Panc1 (cell line): ENCODE measurements at places on chromosomes 2 and 18.

DNA sequence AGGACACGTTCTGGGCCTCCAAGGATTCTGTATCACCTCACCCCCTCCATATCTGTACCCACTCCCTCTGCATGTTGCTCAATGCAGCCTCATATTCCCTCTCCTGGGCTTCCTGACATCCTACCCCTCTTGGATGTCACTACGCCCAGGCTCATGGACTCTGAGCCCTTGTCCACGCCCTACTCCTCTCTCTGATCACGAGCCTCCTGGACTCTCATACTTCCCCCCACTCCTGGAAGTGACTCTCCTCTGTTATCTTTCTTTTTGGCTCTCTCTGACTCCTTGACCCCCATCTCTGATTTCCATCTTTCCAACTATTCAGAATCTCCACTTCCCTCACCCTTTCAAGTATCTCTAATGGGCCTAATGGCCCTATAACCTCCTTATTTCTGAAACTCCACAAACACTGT lies 2.1 kb downstream of the TMEM198 start:
- no peak for DNase-seq

DNA sequence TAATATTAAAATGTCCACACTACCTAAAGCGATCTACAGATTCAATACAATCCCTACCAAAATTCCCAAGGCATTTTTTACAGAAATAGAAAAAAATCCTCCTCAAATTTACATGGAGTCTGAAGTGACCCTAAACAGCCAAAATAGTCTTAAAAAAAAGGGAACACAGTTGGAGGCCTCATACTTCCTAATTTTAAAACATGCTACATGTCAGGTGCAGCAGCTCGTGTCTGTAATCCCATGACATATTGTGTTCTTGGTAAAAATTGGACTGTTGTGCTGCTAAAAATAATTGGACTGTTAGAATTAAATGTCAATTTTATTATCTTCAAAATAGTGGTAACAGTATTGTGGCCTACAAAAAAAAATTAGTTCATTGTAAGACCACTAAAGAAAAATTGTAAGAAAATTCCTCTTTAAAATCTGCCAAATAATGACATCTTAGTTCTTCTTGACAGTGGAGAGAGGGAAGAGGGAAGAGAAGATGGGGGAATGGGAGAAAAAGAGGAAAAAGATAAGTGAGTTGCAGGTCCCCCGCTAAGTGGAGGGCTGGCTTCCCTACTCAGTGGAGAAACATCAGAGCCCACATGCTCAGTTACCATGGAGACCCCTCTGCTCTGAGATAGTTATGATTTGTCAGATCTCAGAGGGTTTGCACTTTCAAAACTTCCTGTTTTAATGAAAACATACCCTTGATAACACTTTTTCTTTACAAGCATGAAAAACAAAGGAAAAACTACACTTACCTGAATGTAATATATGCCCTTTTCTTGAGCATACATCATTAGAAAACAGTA lies 46.5 kb downstream of the UNC50 start:
- DNase-seq: no peak

GRCh38 chr2:201059961-201060755 lies 11.3 kb downstream of the HYCC2 start:
- DNase-seq: no peak

DNA sequence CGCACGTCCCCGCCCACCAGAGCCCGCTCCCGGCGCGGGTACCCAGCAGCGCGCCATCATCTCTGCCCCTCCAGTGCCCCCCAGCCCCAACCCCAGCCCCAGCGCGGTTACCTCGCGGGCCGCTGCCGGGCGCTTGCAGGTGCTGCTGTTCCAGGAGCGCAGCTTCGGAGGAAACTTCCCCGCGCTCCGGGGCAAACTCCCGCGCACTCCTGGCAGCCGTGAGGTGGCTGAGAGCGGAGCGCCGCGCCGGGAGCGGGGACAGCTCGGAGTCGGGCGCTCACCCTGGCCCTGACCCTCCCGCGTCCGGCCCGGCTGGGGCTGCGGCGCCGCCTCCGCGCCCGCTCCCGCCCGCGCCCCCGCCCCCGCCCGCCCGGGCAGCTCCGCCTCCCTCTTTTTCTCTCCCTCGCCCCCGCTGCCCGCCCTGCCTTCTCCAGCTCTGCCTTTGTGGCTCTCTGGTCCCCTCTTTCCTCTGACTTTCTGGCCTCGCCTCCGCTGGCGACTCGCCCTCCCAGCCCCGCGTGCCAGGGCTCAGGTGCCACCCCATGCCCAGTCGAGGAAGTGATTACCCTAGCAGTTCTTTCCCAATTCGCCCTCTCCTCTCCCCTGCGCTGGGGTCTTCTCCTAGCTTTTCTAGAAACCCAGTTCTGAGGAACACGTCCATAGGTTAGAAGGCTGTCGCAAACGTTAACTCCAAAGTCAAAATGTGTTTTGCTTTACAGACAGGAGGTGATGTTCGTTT lies at the start of gene CHST9:
TSS of gene CHST9 (minus strand) at position 284 of the 739 bp plus-strand sequence. CDS start 42,499 bp downstream, outside the sequence.
- DNase-seq: no peak

- no peak for DNase-seq
Measured at GRCh38 chr2:190996338-190996946, 17.5 kb downstream of the STAT1 start.

DNA sequence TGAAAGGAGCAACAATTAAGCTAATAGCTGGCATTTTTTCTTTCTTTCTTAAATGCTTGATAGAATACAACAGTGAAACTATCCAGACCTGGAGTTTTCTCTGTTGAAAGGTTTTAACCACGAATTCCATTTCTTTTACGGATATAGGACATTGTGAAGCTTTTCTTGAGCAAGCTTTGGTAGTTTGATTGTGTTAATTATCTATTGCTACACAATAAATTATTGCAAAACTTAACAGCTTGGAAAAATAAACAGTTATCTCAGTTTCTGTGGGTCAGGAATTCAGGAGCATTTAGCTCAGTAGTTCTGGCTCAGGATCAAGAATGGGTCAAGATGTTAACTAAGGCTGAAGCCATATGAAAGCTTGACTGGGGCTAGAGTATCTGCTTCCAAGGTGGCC lies 11.7 kb downstream of the PHOSPHO2 start:
- no peak for DNase-seq

DNA sequence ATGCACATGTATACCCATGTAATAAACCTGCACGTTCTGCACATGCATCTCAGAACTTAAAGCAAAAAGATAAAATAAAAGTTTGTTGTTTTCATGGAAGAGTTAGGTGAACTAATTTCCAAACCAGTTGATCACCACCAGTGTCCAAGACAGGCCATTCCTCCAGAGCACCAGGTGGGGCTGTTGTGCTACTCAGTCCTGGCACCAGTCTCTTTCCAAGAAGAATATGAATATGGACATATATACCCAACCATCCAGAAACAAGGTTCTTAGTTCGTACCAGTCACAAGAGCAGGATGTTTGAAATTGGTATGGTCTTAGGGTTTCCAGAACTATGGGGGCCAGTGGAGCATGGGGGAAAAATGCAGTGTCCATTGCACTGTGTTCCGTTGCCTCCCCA lies 17.2 kb upstream of the TNP1 start:
- DNase-seq: no peak

DNA sequence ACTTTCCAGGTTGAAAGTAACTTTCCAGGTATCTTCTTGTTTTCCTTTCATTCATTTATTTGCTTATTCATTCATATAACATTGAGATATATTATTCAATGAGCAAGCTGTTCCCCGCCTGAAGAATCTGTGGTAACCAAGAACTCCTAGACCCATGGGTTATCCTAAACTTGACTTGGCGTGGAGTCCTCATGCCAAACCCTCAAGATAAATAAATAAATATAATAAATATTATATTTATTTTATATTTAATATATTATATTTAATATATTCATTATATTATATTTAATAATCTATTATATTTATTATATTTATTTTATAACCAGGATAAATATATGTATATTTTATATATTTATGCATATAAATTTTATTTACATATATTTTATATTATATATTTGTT lies 674.8 kb downstream of the SUCLG1 start:
- no peak for DNase-seq

- DNase-seq: no peak
Measured at GRCh38 chr2:240131941-240132650, 4.0 kb downstream of the COPS9 start.

DNA sequence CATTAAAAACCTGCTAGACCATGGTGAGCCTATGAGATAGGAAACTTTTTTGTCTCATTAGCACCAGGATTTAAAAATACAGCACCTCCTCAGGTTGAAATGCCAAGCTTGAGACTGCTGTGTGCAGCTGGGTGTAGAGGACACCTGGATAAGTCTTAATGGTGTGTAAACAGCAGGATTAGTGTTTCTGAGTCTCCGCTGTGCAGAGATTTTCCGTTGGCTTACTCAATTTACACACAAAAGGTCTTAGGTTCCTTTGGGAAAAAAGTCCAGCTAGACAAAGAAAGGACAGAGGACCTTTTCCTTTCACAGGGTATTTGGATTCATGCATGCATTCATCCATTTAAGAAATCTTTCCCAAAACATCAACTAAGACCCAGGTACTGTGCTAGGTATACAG lies 168.1 kb downstream of the NRXN1 start:
- DNase-seq: no peak

GRCh38 chr2:88227446-88227845 lies 57.3 kb downstream of the THNSL2 start:
- no peak for DNase-seq

GRCh38 chr2:75157435-75157834 lies 41.9 kb downstream of the TACR1 start:
- DNase-seq: no peak

DNA sequence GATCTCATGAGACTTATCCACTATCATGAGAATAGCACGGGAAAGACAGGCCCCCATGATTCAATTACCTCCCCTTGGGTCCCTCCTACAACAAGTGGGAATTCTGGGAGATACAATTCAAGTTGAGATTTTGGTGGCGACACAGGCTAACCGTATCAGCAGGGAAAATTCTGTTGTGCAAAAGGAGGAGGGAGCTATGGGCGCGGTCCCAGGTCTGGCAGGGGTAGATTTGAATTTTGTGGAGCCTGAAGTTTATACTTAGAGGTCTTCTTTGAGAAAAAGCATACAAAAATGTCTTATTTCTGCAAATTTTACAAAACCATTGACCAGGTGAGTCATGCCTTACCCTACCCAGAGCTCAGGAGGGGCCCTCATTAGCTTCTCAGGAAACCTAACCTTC lies 36.6 kb downstream of the SLC4A3 start:
- no peak for DNase-seq

- DNase-seq: no peak
Measured at GRCh38 chr2:234427081-234428061, 69.5 kb downstream of the ARL4C start.

DNA sequence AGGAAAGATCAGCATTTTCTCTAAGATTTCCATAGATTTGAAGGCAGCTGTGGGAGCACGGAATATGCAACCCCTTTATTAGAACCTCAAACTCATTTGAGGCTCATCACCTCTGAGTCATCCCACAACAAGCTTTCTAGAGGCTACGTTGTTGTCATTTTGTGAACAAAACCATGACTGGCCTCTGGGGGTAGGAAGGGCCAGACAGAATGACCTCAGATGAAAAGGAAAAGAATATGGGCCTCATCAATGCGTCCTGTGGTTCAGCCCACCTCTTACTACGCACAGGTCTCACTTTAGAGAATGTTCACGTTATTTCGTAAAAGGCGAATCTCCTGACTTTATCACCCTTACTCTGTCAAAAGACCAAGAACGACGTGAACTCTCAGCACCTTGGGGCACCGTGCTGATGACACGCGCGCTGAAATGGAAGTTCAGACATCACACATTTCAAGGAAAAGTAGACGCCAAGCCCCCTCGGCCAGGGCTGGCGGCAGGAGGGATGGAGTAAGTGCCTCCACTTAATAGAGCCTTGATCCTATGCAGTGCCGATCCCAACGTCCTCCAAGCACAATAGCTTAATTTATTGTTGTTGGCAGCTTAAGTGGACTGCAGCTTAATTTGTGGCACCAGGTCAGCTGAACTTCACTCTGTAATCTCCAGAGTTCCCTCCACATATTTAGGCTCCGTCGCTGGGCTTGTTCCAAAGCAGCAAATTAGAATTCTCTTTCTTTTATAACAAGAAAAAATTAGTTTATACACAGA lies 208.3 kb downstream of the EIPR1 start:
- DNase-seq: no peak

GRCh38 chr2:7667260-7667757 lies 750.1 kb downstream of the RNF144A start:
- DNase-seq: no peak

GRCh38 chr18:61549416-61549815 lies 216.2 kb downstream of the CDH20 start:
- no peak for DNase-seq

GRCh38 chr2:200747668-200748618 lies 63.8 kb upstream of the BZW1 start:
- DNase-seq: no peak

GRCh38 chr18:35432565-35433001 lies 55.4 kb upstream of the ZNF396 start:
- no peak for DNase-seq

GRCh38 chr2:170680172-170680941 lies 34.8 kb upstream of the SP5 start:
- no peak for DNase-seq

GRCh38 chr2:196331851-196332250 lies 160.5 kb upstream of the STK17B start:
- no peak for DNase-seq

- DNase-seq: no peak
Measured at GRCh38 chr2:186757009-186757408, 63.1 kb downstream of the FAM171B start.

DNA sequence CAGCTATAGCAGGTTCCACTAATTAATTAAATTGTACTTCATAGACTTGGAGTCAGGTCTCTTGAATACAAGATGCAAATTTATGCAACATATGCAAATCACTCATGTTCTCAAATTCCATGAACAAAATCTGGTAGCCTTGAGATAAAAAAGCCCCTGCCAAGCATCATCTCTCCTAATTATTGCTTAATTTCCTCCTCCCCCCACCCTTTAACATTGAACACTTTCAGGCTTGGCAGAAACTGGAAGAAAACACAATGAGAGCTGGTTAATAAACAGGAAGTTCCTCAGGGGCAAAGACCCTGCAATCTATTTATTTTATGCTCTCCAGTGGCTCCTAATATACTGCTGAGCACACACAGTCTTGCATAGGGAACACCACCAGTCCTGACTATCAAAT lies 35.6 kb upstream of the ACVR1 start:
- no peak for DNase-seq

GRCh38 chr2:202036601-202037037 lies 3.0 kb downstream of the FZD7 start:
- DNase-seq: no peak

GRCh38 chr2:30226144-30227032 lies 4.9 kb upstream of the LBH start:
- DNase-seq: no peak

GRCh38 chr2:96907115-96908041 lies 37.5 kb upstream of the SEMA4C start:
- DNase-seq: no peak

GRCh38 chr18:8706791-8707555 lies 1.6 kb downstream of the MTCL1 start:
- no peak for DNase-seq

- no peak for DNase-seq
Measured at GRCh38 chr2:238426568-238427434, at the start of gene ASB1. ASB1 (plus strand) TSS chr2:238426927; CDS start chr2:238427071, 144 bp downstream.

DNA sequence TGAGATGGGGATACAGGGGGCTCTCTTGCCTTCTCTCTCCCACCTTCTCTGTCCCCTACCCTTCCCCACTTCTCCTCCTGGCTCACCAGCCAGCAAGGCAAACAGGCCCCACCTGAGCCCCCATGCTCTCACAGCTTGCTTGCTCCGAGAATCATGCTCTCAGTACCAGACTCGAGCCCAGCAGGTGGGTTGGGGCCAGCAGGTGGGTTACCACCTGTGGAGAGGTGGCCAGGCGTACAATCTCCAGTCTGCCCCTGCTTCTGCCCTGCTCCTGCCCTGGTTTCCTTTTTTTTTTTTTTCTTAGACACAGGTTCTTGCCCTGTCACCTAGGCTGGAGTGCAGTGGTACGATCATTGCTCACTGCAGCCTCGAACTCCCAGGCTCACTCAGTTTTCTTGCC lies 214.5 kb downstream of the SH3RF3 start:
- no peak for DNase-seq
